ENCODE measurements at places on chromosomes 4 and X.

GRCh38 chrX:65601530-65602220 is 65.8 kb upstream of the MSN start:
- DNase-seq = peak; percentile 69

GRCh38 chr4:107037199-107037584 is 1.1 kb upstream of the DKK2 start:
- DNase-seq = no peak

GRCh38 chr4:108113229-108113628 is 55.5 kb downstream of the LEF1 start:
- DNase-seq = peak; percentile 82

DNA sequence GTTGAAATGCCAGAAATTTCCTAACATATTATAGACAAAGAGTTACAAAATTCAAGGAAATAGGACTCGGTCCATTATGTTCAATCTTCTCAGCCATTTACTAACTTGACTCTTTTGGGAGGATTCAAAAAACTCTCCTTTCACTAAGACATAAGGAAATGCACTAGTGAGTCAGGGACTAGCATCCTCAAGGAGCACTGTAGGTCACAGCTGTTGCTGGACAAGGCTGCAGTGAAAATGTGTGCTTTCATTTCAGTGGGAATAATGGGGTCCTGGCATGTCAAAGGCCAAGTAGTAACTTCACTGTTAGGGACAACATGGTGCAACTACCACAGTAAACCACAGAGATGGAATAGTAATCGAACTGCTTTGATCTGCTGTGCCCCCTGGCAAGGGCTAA is 56.9 kb upstream of the ABCG2 start:
- no peak for DNase-seq

GRCh38 chr4:175790083-175790482 is 22.0 kb downstream of the GPM6A start:
- DNase-seq = no peak

DNA sequence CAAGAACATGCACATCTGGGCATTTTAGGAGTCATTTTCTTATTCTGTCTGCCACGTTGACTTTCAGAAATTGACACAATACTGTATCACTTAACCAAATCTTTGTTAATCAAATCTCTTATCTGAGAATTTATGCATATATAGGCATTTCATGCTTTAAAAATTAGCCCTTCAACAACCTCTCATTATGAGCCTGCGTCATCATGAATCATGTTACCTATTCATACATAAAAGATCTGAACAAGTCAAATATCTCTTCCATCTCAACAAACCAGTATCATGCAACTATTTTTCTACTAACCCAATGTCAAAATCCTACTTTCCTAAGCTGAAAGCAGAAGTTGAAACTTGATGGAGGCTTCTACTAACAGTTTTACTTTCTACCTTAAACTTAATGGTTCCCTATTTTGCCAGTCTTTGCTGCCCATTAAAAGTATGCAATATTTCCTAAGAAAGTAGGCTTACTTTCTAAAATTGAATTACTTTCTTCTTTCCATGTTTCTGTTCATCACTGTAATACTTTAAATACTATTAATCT is 1.8 kb downstream of the ADAM29 start:
- DNase-seq = no peak

DNA sequence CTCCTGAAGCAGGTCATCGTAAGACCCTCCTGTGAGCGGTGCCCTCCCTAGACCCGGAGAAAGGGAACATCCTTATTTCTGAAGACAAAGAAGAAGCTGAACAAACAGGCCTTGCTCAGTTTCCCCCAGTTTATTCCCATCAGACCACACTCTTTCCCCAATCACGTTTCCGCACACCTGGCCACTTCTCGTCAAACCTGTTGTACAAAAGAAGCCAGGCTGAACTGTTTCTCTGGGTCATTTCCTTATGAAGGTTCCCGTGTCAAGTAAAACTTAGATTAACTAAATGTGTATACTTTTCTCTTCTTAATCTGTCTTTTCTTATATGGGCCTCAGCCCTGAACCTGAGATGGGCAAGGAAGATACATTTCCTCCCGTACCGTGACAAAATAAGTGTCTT is 111.6 kb upstream of the ENPP6 start:
- DNase-seq = no peak

GRCh38 chrX:44954562-44954961 is 81.6 kb downstream of the KDM6A start:
- DNase-seq = no peak

DNA sequence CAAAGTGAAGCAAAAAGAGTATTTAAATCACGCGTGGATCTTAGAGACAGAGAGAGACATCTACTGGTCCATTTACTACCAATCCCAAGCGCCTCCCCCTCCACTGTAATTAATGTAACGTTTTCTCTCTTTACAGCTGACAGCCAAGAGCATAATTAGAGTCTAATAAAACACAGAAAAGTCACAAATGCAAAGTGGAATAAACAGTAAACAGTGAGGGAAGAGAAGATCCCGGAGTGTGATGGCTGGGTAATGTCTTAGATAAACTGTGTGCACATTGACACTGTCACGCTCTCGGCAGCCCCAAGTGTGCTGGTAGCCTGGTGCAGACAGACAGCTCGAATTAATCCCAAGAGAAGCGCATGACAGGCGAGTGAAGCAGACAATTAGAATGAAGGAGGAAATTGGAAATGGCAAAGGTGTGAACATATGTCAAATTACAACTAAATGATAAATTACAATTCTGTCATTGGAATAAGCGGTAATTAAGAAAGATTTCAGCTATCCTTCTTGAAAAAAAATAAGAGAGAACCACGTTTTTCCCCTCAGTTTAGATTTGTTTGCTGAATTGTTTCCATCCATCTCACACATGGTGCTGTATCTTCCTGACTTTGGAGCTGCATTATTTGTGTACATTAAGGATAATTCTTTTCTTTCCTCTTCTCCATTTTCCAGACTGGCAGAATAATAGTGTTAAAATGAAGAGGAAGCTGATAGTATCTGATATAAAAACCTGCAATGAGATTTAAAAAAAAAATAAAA is 100.1 kb downstream of the CXXC4 start:
- no peak for DNase-seq

DNA sequence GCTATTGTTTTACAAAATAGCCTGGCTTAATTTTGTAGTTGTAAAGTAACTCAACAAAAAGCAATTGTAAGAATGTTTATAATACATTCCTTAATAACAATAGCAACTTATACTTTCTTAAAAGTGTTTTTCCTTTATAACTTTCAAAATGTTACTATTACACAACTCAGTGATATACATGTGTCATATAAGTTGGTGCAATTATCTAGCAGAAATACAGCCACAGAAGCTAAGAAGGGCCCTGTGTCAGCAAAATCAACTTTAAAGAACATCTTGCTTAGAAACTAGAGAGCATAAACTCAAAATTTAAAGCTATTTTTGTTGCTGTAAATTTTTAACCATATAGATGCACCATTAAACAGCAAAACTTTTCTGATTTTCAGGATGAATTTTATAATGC is 41.4 kb upstream of the MAB21L2 start:
- no peak for DNase-seq

- no peak for DNase-seq
Observed at GRCh38 chr4:80568891-80569290, 233.4 kb downstream of the CFAP299 start.

GRCh38 chr4:41427306-41427882 is 110.6 kb upstream of the LIMCH1 start:
- DNase-seq = no peak

DNA sequence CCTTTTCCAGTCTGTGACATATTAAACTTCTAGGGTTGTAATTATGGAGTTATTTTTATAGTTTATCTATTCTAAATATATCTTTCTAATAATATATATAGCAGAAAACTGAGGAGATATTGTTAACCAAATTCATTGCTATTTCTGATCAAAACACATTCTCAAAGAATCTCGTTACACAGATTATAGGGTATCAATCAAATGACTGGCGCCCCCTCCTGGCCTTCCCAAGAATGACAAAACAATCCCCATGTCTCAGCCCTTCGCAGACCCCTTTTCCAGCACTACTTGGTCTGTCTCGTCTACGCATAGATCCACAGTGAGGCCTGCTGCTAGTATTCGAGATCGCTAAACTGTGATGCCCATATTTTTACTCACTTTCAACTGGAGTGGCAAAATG is 209.3 kb downstream of the GPC3 start:
- peak; percentile 7 for DNase-seq

DNA sequence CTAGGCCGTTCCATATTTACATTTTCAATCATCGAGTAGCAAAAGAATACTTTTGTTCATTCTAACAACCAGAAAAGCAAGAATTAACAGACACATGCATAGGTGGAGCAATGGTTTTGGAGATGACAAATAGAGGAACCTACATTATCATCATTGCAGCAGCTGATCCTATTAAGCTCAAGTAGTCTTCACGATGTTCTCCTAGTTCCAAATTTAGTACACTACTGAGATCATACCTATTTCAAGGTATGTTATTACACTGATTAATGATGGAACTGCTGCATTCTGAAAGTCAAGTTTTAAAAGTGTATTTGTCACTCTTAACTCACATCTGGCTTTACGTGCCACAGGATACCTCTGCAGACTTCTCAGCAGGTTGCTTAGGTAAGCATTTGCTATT is 87.4 kb downstream of the ADGRA3 start:
- no peak for DNase-seq

DNA sequence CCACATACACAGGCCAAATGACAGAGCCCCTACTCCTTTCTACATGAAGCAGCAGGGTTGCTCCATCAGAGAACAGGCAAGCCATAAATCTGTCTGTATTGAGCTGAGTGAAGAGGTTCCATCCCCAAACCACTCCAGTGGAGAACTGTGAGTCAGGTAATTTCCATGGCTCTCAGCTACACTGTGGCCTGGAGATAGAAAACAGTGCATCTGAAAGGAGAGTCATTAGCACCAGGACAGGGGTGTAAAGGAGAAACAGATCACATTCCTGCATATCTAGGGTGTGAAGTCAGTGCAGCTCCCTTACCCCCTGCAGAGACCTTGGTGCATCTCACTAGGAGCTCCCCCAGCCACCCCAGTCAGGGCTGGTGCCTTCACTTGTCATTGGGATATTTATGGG is 314.7 kb downstream of the CHIC1 start:
- no peak for DNase-seq

DNA sequence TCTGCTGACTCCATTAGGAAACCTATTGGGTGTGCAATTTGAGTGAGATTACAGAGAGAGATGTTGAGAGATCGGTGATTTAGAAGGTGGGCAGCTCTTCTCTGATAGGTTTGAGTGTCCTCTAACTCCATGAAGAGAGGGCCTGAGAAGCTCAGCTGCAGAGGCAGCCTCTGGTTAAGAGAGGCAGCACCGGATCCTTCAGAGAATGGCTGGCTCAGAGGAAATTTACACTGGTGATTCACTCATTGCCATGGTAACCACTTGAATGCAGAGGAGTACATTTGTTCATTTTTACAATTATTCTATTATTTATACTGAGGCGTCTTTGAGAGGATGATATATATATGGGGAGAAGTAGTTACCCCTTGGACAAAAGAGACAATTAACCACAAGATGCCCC is 171.7 kb downstream of the PDGFRA start:
- DNase-seq = no peak

- DNase-seq = no peak
Observed at GRCh38 chrX:17830211-17830610, 30.9 kb downstream of the RAI2 start.

DNA sequence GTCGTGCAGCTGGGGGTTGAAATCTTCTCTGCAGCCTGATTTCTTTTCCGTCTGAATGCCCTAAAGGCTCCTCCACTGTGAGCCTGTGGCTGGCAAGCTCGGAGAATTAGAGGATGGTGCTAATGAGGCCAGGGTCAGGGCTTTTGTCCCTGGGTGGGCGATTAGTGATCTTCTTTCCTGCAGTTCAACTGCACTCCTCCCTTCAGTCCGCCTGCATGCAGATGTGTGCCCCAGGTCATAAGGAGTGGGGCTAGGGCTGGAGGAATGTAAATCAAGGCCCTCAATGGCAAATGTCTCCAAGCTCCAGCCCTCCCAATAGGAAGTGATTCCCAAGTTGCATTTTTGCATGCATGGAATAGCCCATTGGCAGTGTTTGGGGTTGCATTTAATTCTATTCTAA is 405.0 kb downstream of the AFF2 start:
- no peak for DNase-seq

- no peak for DNase-seq
Observed at GRCh38 chr4:24529555-24529954, 54.8 kb downstream of the DHX15 start.

- DNase-seq = no peak
Observed at GRCh38 chr4:3809451-3810110, 43.4 kb downstream of the ADRA2C start.

- no peak for DNase-seq
Observed at GRCh38 chr4:153232768-153233167, 28.5 kb downstream of the TRIM2 start.

- DNase-seq = no peak
Observed at GRCh38 chrX:21295246-21295820, 78.9 kb upstream of the CNKSR2 start.

DNA sequence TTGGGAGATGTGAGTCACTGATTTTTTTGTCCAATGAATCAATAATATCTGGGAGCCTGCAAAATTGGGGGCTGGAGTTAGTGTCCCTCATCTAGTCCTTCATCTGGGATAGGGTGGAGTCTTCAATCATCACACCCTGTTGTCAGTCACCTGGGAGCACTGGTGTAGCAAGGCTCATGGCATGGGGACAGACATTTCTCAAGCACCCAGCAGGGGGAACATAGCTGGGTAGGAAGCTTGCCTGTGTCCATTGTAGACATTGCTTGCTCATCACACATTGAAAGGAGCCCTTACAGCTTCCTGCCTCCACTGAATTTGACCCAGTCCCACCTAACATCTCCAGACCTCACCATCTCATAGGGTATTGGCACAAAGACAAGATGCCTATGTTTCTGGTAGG is 61.2 kb downstream of the SEL1L3 start:
- no peak for DNase-seq

GRCh38 chrX:115900425-115900824 is 270.1 kb upstream of the AGTR2 start:
- DNase-seq = no peak

GRCh38 chr4:169142391-169142790 is 128.4 kb downstream of the SH3RF1 start:
- DNase-seq = no peak

DNA sequence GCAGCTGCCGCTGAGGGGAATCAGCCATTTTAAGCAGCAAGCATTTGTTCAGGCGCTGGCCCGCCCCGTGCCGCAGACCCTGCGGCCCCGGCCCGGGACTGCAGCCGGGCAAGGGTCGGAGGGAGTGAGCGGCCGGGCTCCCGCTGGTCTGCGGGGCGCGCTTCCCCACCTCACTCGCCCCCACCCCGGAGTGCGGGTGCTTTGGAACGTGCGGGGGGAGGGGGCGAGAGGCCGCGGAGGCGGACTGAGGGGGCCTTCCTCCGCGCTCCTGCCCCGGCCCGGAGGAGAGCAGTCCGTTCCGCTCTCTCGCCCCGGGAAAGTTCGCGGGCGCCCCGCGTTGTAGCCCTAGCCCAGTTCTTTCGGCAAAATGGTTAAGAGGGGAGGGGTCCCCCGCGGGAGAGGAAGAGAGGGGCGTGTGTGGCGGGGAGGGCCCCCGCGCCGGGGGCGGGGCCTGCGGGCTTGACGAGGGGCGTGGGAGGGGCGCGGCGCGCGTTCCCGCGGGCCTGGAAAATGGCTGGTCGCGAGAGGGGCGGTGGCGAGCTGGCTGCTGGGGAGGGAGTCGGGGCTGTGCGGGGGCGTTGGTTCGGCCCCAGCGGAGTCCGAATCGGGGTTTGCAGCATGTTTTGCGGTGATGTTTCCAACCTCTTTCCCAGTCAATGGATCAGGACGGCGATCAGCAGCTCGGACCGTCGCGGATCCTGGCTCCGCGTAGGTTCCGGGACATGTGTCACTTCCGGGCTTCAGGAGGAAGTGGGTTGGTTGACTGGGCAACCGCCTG is 942 bp downstream of the ING2 start:
- DNase-seq = peak; percentile 82
